ENCODE measurements at places on chromosomes 1 and 21.

DNA sequence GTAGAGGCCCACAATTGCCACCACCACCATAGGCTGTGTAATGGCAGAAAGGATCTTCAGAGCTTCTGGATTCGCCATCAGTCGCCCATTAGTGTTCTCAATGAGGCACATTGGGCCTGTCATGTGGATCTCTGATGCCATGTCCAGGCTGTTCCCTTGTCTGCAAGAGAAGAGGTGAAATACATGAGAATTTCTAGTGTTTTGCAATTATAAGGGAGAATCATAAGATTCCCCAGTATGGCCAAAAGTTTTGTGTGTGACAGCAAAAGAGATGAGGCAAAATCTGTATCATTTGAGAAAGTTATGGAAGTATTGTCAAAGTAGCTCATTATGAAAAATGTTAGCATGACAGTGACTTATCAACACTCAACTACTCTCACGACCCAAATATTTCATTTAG lies 1.9 kb downstream of the GBP1 start:
- no peak for DNase-seq

- DNase-seq: peak; percentile 53
Observed at GRCh38 chr1:204530932-204531331, 14.7 kb downstream of the MDM4 start.

- DNase-seq: no peak
Observed at GRCh38 chr1:153615406-153615805, 719 bp downstream of the S100A14 start.

- no peak for DNase-seq
Observed at GRCh38 chr1:32618673-32619221, 31.6 kb downstream of the ZBTB8OS start.

DNA sequence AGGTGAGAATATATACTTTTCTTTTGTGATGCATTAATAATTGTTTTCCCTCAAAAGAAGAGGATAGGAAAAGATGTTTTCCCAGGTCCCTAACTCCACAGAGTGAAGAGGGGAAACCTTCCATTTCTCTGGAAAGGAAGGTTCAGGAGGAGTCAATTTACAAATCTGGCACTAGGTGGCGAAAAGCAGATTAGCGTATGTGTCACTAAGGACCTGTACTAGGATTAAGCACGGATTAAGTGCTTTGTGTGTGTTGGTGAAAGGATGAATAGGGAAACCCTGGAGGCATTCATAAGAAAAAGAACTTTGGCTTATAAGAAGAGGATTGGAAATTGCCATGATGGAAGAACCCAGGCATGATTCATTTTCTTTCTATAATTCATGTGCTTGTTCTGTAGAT lies 410.1 kb upstream of the PLXNA2 start:
- DNase-seq: peak; percentile 18

GRCh38 chr1:119010201-119010600 lies 22.1 kb upstream of the TBX15 start:
- no peak for DNase-seq

- DNase-seq: peak; percentile 84
Observed at GRCh38 chr1:12150456-12151200, 16.2 kb upstream of the TNFRSF1B start.

- no peak for DNase-seq
Observed at GRCh38 chr1:152646656-152647055, 16.5 kb upstream of the LCE2D start.

GRCh38 chr1:212987702-212988322 lies 27.9 kb downstream of the ANGEL2 start:
- DNase-seq: no peak

DNA sequence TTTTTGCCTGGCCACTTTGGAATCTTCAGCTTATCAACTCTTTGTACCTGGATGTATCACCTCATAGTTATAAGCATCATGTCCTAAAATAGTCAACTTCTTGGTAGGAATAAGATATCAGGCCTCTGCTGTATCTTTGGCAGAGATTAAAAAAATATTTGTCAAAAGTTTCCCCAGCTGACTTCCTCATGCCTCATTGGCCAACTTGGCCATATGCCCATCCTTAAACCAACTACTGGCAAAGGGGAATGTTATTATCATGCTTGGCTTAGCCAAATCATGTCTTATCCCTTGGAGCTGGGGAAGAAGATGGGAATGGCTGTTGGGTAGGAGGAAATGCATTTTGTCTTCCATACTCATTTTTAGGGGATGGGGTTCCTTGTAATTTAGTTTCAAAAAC lies 23.4 kb downstream of the NFASC start:
- DNase-seq: no peak

GRCh38 chr1:59013276-59013927 lies 229.6 kb upstream of the JUN start:
- DNase-seq: peak; percentile 93

DNA sequence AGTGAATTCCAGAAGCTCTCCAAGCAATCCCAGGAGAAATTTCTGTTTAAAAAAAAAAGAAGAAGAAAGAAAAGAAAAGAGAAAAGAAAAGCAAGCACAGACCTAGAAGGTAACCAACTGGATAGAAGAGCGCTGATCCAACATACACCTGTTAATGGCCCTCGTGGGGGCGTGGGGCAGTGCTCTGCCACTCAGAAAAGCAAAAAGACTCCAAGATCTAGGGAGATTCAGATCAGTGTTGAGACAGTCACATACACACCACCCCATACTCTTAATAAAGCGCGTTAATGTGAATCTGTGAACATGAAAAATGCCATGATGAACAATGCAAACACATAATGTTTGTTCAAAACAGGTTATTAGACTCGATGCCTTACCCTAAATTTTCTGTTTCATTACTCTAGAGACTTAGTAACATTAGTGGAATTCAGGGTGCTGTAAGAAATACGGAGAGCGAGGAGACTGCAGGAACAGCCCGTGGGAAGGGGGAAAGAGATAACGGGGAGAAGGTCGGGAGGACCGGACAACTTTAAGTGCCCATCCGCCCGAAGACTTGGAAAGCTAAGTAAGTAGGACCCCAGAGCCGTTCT lies 406 bp downstream of the NME7 start:
- no peak for DNase-seq

- DNase-seq: no peak
Observed at GRCh38 chr1:102234753-102235359, 238.1 kb upstream of the OLFM3 start.

GRCh38 chr1:53517821-53518352 lies 58.7 kb downstream of the DMRTB1 start:
- DNase-seq: no peak

DNA sequence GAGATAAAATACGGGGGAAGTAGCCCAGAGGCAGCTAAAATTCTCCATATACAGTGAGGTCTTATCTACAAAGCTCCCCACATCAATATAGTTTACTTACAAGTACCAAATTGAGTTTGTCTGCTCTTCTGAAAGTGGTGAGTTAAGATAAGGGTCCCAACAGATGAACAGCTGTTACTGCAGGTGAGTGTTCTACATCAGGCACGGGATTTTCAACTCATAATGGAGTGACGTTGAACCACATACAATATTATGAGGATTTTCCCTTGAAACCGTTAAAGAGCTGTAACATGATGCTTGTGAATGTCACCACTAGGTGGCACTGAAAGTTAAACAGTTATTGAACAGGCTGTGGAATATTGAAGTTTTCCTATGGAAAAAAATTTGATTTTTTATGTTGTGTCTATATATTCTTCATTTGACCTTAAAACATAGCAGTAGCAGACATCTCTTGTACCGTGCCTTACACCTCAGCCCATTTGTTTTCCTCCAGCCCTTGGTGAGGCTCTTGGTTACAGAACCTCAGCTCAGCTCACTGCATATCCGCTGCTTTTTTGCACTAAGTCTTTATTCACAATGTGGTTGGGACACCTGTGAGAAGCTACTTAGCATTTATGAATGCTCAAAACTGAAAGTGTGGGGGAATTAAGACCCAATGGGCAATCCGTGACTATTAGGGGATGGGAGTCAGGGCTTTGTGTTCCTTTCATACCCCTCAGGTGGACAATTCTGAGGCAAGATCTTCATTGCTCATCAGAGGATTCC lies 23.2 kb downstream of the CD1D start:
- peak; percentile 79 for DNase-seq

- no peak for DNase-seq
Observed at GRCh38 chr1:96545935-96546656, 175.5 kb upstream of the PTBP2 start.

GRCh38 chr1:11990303-11991032 lies 10.2 kb downstream of the MFN2 start:
- no peak for DNase-seq

- DNase-seq: no peak
Observed at GRCh38 chr21:43913928-43914327, 48.9 kb downstream of the AGPAT3 start.

GRCh38 chr1:66298464-66298863 lies 235.5 kb upstream of the SGIP1 start:
- DNase-seq: no peak

GRCh38 chr1:108046026-108046425 lies 81.0 kb upstream of the VAV3 start:
- no peak for DNase-seq

GRCh38 chr1:7039590-7040220 lies 254.5 kb downstream of the CAMTA1 start:
- DNase-seq: no peak

DNA sequence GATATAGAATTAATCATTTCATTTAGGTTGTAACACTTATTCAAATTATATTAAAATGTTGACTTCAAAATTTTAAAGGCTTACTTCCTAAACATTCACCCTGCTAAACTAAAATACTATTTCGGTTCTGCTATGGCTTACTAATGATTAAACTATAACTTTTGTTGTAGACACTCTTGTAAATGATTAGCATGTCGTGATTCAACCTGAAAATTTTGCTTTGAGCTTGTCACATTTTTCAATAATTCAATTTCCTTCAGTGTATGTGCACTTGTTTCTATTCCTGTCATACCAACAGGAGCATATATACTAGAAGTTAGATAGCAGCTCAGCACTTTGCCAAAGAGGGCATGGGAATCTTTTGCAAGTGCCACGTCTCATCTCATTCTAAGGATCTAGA lies 1018.8 kb downstream of the AMY1C start:
- DNase-seq: no peak

GRCh38 chr1:234361102-234361603 lies 12.1 kb upstream of the COA6 start:
- DNase-seq: no peak

- DNase-seq: no peak
Observed at GRCh38 chr1:3708791-3709190, 43.5 kb upstream of the CCDC27 start.

- DNase-seq: no peak
Observed at GRCh38 chr1:243605604-243606003, 244.4 kb downstream of the AKT3 start.

DNA sequence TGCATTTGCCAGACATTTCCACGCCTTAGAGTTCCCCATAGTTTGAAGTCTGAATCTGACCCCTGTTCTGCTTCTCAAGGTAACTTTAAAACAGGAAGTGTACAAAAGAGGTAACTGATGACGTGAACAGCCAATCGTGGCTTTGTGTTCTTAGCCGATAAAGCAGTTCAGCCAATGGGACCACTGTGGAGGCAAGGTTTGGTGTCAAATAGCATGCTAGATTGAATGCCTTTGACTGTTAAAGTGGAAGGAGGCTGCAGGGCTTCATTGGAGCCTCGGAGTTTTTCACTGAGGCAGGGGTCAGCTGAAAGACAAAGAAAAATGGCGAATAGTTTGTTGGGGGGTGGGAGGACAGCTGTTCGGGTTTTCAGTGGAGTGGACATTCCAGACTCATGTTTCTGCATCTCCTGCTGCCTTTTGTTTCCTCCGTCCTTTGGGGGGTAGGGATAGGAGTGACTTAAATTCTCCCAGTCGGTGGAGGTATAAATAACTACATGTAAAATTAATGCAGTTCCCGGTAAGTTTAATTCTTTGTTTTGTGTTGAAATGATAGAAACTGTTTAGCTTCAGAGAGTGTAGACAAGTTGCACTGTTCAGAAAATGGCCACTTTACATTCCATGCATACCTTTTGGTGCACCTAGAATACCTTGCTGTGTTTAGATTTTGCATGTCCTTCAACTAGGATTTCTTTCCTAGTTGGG lies 17.7 kb downstream of the NFYC start:
- peak; percentile 52 for DNase-seq

GRCh38 chr1:26078286-26079177 lies 11.1 kb upstream of the TRIM63 start:
- no peak for DNase-seq

Data from suppressor macrophage treated with lipopolysaccharide for 4 hours (primary cell).